ENCODE measurements at places on chromosomes 4 and X.

GRCh38 chrX:150813922-150814321, 84.5 kb downstream of the CD99L2 start:
- no peak for DNase-seq

DNA sequence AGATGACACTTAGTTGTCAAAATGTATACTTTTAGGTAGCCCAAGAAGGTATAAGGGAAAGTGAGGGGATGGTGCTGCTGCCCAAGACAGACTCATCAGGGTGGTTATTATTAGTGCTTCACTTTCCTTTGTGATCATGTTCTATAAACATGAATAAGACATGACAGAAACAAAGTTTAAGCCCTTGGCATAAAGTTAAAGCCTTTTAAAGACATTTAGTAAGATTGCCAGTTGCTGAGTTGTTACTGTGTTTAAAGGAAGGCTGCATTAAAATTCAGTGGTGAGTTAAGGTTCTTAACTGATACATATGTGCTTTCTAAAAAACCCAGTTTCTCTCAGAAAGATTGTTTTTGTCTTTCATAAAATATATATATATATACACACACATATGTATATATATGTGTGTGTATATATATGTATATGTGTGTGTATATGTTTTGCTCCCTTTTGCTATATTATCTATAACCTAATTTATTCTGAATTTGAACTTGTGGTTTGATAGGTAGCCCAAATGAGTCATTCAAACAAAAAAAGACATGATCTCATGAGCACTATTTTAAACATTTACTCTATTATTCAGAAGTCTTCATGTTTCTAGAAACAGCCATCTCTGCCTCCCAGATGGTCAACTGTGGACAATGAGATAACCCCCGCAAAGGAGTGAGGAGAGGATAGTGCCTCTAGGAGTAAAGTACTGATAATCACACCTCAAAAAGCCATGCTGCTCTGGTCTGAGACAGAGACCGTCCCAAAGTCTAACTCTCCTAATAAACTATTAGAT, 98.1 kb upstream of the OTUD4 start:
- no peak for DNase-seq

GRCh38 chr4:182113779-182114178, 129.4 kb upstream of the TENM3 start:
- DNase-seq, result no peak

DNA sequence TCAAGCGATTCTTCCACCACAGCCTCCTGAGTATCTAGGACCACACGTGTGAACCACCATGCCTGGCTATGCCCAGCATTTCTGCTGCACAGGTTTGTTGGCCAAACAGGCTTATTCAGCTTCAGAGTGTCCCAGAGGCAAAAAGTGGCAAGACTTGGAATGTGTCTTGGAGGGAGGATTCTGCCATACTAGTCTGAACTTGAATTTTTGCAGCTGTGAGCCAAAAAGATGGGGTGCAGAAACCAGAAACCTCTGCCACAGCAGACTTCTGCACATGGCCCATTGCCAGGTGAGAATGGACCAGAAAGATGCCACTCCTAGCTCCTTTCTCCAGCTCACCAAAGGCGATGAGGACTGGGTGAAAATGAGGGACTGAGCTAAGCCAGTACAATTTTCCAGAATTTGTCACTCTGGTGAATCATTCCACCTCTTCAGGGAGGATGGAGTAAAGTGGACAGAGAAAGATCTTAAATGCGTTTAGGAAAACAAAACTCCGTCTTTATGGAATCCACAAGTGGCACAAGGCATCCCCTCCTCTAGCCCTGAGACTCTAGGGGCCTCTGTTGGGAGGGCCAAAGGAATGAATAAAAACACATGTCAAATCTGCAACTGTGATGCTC, 369.1 kb upstream of the CLNK start:
- DNase-seq, result no peak

DNA sequence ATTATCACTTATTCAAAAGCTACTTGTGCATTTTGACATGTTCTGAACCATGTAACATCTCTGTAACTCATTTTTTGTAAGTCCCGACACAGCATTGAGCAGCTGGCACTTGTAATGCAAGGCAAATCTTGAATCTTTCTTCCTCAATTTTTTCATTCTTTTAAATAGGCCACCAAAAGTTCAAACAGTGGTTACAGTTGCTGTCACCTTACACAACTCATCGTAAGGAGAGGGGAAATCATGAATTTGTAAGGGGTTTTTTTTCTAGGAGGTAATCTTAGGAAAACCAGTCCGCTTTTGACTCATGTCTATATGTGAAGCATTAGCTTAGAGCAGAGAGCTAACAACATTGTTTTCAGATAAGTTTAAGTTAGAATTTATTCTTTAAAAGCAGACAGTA, 124.5 kb downstream of the PDLIM5 start:
- DNase-seq, result no peak

DNA sequence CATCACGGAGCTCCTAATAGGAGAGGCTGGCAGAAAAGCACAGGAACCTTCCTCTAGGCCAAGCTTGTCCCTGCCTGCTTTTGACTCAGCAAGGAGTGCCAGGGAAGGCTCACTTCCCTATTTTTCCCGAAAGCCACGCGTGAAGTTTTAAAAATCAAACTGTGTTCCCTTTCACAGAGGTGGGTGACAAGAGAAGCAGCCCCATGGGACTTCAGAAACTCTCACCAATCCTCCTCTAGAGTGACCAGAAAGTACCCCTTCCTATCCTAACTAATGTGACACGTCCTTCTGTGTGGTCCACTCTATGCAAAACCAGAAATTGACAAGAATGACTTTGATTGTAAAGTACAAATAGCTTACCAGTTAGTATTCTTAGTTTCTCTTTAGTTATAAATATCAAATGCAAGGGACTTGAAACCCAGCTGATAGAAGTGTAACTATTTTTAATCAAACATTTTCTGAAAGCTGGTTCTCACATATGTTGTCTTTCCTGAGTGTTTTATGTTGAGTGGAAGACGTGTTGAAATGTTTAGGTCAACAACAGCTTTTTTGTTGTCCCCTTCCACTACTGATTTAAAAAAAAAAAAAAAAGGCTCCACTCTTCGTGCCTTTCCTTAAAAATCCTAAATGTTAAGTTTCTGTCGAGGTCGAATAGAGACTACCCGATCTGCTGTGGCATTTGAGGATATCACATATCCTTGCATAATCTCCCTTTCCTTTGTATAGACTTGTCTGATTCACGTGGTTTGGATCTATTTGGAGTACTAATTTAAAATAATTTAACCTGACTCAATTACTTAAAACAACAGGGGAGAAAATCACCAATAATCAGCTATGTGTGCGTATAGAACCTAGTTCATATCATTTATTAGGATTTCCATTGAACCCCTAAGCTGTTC, 42.1 kb downstream of the NFKB1 start:
- no peak for DNase-seq

DNA sequence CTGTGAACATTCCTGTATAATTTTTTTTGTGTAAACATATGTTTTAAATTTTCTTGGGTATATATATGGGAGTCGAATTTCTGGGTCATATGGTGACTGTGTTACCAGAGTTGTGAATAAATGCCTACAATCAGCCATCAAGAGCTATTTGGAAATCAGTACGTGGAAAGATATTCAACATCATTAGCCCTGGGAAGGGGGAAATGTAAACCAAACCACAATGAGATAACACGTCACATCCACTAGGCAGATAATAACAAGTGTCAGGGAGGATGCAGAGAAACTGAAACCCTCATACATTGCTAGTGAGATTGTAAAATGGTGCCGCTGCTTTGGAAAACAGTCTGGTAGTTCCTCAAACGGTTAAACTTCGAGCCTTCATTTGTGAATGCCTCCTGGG, 43.9 kb downstream of the LUZP4 start:
- DNase-seq, result no peak

DNA sequence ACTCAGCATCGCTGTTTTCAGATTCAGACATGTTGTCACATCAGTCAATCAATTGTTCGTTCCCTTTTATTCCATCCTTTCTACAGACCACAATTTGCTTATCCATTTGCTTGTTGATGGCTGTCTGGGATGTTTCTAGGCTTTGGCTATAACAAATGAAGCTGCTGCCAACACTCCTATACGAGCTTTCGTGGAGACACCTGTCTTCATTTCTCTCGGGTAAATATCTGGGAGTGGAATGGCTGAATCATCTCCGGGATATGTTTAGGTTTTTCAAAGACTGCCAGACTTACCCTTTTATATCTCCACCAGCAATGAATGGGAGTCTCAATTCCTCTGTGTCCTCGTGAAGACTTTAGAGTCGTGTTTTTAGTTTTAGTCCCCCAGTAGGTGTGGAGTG, 118.9 kb downstream of the SORCS2 start:
- no peak for DNase-seq

DNA sequence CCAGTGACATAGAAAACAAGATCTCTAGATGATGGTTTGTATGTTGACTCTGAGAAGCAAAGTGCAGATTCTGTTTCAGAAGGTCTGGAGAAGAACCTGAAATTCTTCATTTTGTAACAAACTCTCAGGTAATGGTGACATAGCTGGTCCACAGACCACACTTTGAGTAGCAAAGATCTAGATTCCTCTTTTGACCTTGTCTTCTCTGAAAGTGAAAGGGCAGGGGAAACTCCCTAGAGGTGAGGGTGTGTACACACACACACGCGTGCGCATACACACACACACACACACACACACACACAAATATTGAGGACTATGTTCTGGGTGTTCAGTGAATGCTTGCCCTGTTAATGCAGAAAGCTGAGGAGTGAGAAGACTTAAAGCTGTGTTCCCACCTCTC, 110.1 kb downstream of the NHSL2 start:
- DNase-seq, result no peak

DNA sequence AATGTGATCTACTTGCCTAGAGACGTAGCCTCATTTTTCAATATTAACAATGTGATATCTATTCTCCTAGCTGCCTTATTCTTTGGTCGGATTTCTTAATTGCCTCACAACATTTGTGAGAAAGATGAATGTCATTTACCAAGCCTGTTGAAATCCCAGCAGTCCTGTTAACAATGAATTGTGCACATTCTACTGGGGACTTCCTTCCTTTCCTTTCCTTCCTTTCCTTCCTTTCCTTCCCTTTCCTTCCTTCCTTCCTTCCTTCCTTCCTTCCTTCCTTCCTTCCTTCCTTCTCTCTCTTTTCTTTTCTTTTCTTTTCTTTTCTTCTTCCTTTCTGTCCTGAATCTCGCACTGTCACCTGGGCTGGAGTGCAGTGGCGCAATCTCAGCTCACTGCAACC, 107.1 kb downstream of the GPAT3 start:
- DNase-seq, result no peak

- no peak for DNase-seq
Observed at GRCh38 chrX:15985937-15986336, 131.3 kb upstream of the AP1S2 start.
